AG08396 (cell line): ENCODE measurements at places on chromosomes 1 and 21.

GRCh38 chr1:179126338-179127060, 44.6 kb downstream of the TOR3A start:
- DNase-seq: no peak

- no peak for DNase-seq
Observed at GRCh38 chr1:109725510-109725909, 13.5 kb downstream of the GSTM5 start.

DNA sequence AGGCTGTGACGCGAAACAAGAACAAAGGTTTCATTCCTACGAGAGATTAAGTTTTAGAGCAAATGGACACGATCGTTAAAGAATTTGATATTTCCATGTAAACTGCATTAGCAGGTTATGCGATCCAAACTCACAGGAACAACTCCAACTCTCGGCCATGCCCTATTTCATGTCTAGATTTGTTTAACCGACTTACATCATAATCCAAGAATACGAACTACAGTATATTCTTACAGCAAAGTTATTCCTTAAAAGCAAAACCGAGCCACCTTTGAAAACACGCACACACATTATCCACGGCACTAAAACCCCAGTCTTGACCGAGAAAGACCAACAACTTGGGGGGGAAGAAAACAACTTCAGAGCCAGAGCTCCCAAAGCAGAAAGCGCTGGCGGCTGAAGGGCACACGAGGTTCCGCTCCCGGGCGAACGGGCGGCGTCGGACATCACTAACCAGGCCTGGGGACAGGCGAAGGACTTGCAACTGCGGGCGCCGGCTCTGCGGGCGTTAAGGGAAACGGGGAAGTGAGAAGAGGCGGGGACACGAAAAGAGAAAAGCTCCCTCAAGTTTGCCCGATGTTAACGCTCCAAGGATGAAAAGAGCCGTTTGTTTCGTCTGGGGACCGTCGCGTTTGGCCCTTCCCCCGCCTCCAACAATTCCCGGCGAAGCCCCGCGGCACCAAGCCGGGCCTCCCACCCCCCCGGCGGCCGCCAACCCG, 690 bp downstream of the B3GALNT2 start:
- peak; percentile 50 for DNase-seq

- peak; percentile 78 for DNase-seq
Observed at GRCh38 chr1:180188091-180188506, 33.4 kb downstream of the QSOX1 start.

DNA sequence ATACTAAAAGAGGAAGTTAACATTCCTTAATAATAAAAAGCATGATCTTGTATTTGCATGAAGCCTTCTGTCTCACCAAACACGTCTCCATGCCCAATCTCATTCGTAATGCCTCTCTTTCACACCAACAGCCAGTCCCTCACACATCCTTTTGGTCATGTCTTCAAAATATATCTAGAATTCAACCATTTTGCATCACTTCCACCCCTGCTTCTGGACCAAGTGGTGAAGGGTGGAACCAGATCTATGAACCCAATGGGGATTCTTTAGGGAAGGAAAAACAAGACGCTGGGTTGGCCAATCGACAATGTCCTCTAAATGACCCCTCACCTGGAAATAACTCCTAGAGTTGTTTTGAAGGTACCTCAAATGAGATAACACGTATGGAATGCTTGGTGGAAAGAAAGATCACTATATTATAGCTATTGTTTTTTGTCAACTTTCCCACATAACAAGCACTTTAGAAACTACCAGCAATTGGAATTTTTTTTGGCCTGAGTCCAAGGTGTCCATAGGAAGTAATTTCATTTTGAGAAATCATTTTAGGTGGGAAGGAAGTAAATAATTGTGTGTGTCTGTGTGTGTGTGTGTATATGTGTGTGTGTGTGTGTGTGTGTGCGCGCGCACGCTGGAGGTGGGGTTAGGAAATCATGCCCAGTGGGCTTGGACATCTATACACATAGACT, at the start of gene KCNA10:
Gene KCNA10, minus strand, starts transcription at position 51 of the 686 bp plus-strand sequence. CDS start 388 bp downstream, outside the sequence.
- DNase-seq: no peak

DNA sequence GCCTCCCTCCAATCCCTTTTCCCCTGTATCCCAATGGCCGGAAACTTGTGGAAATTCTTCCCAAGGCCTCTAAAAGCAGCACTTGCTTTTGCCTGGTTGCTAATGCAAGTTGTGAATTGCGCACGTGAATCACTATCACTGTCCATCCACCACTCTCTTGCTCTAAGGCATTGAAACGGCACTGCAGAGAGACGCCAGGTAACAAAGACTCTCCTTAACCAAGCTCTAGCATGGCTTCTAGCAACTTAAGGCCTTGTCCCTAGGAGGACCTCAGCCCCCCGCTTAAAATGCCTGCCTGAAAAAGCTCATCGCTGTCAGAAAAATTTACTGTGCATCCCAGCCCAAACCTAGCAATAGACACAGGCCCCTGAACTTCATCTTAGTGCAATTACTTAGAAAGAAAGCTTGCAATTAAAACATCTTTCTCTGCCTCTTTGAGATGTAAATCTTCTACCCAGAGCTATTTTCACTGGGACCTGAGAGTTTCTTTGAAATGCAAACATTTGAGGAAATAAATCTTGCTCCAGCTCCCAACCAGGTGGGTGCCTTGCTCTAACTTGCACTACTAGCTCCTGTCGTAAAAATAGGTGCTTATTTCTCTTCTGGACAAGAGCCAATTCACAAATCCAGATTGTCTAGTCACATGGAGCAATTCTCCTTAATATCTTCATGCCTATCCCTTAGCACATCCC, 32.9 kb upstream of the ITLN2 start:
- DNase-seq: no peak

- no peak for DNase-seq
Observed at GRCh38 chr1:21189421-21189820, 12.7 kb upstream of the EIF4G3 start.

- DNase-seq: no peak
Observed at GRCh38 chr1:75539230-75540116, 71.4 kb downstream of the SLC44A5 start.

GRCh38 chr21:14080040-14080763, 130.6 kb downstream of the LIPI start:
- no peak for DNase-seq

DNA sequence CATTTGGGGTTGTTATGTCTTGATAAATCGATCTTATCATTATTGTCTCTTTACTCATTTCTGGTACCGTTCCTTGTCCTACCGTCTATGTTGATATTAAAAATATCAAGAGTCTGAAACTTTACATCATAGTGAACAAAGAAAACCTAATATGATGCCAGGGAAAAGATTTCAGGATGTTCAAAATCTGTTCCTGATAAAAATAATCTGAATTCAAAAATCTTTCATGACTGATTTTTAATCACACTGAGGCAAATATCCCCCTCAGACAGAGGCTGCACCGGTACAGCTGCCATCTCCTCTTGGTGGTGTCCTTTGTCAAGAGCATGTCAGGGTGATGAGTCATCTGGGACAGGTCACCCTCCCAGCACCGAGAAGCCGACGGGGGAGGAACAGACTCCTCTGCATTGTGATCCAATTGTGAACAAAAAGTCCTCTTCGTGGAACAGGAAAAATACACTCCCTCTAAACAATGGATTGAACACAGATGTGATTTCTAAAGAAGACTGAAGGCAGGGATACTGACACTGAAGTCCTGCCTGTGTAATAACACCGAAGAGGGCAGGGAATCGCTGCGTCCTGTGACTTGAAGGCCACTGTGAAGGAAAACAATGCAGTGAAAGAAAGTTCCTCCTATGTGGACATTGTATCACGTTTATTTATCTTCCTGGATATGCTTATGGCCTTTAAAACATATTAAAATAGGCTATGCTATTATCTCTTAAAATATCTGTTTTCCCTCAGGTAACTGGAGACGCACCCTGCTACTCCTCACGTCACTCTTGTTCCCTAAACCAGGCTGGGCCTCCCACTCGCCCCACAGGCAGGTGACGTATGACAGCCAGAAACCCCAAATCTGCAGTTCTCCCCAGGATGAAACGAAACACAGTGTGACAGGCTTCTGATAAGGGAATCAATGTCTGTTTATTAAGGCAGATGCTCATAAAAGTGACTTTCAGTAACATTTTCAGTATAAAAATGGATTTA, 4.3 kb upstream of the SPATC1L start:
- DNase-seq: peak; percentile 48

DNA sequence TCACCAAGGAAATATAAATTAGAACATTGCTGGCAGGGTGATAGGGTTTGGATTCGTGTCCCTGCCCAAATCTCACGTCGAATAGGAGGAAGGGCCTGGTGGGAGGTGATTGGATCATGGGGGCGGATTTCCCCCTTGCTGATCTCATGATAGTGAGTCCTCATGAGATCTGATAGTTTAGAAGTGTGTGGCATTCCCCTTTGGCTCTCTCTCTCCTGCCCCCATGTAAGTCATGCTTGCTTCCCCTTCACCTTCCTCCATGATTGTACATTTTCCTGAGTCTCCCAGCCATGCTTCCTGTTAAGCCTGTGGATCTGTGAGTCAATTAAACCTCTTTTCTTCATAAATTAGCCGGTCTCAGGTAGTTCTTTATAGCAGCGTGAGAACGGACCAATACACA, 60.6 kb downstream of the VPS26C start:
- no peak for DNase-seq

GRCh38 chr1:212367474-212368072, 47.1 kb downstream of the PACC1 start:
- DNase-seq: no peak

DNA sequence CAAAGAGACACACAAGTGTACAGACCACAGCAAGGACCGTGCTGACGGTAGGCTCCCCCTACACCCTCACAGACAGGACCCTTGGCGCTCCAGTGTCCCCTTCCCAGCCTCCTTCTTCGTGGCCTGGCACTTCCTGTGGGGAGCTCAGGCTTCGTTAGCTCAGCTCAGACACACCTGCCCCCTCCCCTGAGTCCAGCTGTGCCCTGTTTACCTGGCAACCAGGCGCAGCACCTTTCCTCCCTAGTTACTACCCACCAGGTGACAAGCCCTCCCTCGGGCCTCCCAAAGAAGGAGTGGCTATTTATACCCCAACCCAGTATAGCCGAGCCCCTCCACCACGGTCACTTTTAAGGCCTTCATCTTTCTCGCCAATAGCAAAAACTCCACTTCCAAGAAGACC, 4.7 kb downstream of the CELF3 start:
- no peak for DNase-seq

DNA sequence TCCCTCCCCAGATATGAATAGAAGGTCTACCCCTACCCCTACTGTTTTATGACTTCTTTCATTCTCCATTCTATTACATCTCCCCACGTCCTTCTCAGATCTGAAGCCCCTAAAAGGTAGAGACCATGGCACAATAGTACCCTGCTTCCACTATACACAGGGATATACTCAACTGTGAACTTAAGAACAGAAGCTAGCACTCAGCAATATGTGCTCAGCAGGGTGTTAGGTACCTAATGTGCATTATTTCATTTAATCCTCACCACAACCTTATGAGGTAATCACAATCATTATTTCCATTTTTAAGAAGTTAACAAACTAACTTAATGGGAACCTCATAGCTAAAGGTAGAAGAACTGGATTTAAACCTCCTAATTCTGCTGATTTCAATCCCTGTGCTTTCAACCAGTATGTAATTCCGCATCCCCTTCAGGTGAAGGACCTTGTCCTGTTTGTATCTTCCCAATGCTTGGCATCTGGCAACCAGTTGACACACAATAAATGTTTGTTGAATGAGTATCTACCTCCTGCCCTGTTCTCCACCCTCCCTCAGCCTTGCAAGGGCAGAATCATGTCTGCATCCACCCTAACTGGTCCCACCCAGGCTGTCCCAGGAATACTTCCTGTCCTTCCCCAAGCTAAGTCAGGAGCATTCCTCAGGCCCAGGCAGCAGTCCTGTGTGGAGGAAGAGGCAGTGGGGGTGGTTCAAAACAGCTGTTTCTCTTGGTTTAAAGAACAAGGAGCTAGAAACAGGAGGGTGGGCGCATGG, 6.5 kb downstream of the DENND2D start:
- no peak for DNase-seq

DNA sequence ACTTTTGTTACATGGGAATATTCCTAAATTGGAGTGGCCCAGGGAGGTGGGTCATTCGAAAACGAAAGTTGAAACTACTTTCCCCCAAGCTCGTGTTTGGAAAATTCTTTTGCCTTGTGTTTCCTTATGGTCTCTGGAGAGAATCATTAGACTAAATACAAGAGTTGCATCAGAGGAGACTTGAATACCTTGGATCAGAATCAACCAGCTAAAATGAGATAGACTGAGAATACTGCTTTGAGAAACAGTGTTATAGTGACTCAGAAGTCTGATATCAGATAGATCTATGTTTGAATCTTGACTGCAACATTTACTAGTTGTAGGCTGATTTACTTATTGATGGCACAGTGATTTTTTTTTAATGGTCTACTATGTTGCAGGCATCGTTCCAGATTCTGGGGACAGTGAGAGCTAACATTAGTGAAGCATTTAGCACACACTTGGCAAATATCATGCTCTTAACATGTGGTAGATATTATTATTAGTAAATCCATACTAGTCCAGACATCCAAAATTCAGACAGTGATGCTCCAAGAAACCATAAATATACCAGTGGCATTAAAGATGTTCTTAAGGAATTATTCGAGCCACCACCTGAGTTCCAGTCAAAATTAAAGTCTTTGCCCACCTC, 12.9 kb upstream of the ACTN2 start:
- no peak for DNase-seq

DNA sequence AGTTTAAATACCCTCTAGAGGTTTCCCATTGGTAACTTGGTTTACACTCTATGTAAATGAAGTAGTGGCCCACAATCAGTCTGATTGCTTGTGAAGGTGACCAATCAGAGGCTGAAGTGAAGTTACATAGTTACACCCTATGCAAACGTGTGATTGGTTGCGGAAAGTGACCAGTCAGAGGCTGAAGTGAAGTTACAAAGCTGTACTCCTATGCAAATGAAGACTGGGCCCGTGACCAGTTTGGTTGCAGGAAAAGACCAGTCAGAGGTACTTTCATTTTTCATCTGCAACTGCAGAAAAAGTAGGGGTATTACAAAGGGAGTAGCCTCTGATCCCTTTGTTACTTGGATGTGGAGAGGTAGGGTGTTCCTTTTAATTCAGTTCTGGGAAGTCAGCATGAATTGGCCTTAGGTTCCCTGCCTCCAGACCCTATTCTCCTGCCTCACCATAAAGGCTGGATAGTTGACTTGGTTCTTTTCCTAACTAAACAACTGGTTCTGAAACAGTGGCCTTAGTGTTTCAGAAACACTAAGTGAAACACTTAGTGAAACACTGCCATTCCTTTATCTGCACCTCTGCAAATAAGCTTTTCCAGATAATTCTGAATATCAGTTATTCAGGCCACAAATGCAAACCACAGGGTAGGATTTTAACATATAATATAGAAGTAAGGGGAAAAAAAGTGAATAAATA, 39.3 kb downstream of the MAGI3 start:
- DNase-seq: no peak

GRCh38 chr1:3032371-3033039, 11.2 kb downstream of the ACTRT2 start:
- no peak for DNase-seq
